Stimulated activated naive CD4-positive, alpha-beta T cell (primary cell): ENCODE measurements at places on chromosomes 13 and 19.

DNA sequence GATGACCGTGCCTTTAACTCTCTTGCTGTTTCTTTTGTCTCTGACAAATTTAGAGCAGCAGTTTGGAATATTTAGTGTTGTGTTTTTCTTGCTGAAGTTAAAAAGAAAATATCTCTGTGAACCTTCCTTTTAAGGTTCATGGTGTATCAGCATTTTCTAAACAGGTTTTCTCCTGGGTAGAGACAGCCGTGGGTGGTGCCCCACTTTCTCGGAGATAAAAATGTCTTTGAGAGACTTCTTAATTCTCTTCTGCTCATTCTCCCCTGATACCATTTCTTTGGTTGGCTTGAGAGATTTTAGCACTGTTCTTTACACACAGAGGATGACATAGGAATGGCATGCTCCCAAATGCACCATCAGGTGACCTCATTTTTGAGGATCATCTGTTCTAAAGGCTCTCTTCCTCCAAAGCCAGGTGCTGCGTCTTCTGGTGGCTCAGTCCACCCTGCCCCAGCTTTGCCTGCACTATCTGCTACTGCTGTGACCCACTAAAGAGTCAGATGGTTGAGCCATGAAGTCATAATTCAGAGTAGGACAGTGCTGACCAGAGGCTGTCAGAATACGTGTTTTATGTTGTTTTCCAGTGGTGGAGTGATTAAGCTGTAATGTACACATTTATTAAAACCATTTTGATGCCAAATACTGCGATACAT, 90.3 kb upstream of the SLC10A2 start:
- no peak for DNase-seq

GRCh38 chr13:36998624-36999041, 507 bp downstream of the ALG5 start:
- DNase-seq = no peak

- DNase-seq = peak; percentile 37
Observed at GRCh38 chr19:44847144-44848035, 1.3 kb downstream of the NECTIN2 start.

DNA sequence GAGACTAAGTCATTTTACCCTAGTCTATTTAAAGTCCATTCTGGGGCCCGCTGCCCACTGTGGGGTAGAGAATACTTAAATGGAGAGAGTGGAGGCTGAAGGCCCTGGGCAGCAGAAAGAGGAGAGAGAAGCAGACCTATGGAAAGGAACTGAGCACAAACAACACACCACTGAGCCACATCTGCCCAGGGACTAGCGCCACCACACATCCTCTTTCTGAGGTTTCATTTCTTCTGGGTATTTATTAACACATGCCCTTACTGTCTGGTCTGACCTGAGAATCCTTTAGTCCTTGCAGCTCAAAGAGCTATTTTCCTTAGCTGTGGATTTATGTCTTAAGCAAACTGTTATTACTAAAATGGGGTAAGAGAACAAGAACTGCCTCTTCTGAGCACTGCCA, 154.0 kb downstream of the NALCN start:
- DNase-seq = no peak

- DNase-seq = no peak
Observed at GRCh38 chr13:77118134-77118533, 91.2 kb upstream of the FBXL3 start.

DNA sequence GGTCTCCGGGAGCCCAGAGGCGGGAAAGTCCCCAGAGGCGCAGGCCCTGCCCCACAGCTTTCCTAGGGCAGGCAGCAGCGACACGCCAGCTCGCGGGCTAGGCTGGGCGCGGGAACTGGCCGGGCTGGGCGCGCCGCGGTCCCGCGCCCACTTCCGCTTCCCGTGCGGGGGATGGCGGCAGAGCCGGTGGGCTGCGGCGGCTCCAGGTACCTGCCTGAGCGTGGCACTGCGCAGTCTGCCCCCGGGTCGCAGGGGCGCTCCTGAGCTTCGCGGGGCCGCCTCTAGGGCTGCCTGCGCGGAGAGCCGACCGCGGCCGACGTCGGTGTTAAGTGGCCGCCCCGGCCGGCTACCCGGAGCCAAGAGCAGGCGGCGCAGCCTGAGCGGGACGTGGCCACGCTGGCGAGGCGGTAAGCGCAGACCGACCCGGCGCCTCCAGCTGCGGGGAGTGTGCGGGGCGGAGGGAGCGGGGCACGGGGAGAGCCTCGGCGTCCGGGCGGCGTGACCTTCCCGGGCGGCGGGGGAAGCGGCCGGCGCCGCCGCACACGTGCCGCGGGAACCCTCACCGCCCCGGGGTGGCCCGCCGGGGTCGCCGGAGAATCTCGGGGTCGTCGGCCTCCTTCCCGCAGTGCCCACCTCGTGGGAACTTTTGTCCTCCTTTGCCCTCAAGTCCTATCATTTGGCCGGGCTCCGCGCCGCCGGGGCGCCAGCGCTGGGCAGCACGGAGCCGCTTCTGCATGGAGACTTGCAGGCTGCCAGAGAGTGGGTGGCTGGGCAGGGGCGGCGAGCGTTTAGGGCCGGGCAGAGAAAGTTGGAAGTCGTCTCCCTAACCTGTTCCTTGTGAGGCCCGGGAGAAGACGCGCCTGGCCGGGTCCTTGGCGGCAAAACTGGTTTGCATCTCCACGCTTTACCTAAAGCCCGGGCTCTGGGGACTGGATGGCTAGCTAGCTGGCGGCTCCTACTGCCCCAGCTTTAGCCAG, 31.4 kb upstream of the MPHOSPH8 start:
- no peak for DNase-seq

GRCh38 chr13:19618977-19619376, 14.5 kb upstream of the MPHOSPH8 start:
- no peak for DNase-seq

GRCh38 chr13:44801990-44802389, 187.3 kb downstream of the NUFIP1 start:
- DNase-seq = no peak

- DNase-seq = no peak
Observed at GRCh38 chr13:91277013-91277676, 70.3 kb upstream of the MIR17HG start.

- no peak for DNase-seq
Observed at GRCh38 chr13:40648040-40648439, 18.4 kb downstream of the FOXO1 start.

GRCh38 chr19:6014551-6015135, 36.7 kb upstream of the RANBP3 start:
- no peak for DNase-seq

- no peak for DNase-seq
Observed at GRCh38 chr13:37889820-37890219, 20.2 kb upstream of the TRPC4 start.

DNA sequence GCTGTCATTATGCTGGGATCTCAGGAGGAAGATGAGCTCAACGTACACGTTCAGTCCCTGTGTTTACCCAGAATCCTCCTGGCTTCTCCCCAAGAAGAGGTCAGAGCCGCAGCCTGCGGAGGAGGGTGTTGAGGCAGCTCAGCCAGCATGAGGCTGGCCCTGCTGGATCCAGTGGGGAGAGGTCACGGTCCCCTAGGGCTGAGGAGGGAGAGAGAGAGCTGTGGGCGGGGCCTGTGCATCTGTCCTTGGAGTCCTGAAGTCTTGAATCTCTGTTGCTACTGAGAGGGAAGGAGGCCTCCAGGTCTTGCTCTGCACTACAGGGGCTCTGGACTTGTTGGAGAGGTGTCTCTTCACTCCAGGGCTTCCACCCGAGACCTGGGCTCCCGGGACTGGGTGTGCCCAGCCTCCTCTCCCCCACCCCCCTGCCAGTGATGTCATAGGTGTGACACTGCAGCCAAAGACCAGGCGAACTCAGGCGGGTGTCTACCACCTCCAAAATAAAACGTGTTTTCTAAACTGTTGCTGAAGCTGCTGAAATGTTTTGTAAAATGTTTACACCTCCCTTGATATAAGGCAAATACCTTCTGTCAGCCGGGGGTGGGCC, 77.9 kb upstream of the KCTD15 start:
- no peak for DNase-seq
